SK-N-DZ (cell line): ENCODE measurements at places on chromosomes 11 and 22.

- DNase-seq, result no peak
These were observed 1.1 kb upstream of the RIN1 start for GRCh38 chr11:66337103-66337899.

GRCh38 chr11:128848815-128849455 is 18.2 kb downstream of the KCNJ1 start:
- DNase-seq, result no peak

GRCh38 chr11:86069408-86070101 is 671 bp upstream of the PICALM start:
- peak; percentile 41 for DNase-seq

DNA sequence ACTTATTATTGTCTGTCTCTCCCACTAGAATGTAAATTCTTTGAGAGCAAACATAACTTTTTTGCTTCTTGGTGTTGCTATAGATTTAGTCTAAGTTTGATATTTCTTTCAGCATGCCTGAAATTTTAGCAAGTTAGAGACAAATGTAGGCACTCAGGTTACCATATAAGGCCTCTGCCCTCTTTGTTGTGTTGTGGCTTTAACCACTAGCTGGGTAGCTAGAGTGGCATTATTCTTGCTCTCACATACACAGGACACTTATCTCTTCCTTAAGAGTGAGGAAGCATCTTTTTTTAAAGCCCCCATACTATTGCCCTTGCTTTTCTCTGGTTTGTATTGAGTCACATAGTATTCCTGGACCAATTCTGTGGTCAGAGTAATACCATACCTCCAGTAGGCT is 11.2 kb downstream of the ZBED5 start:
- no peak for DNase-seq

DNA sequence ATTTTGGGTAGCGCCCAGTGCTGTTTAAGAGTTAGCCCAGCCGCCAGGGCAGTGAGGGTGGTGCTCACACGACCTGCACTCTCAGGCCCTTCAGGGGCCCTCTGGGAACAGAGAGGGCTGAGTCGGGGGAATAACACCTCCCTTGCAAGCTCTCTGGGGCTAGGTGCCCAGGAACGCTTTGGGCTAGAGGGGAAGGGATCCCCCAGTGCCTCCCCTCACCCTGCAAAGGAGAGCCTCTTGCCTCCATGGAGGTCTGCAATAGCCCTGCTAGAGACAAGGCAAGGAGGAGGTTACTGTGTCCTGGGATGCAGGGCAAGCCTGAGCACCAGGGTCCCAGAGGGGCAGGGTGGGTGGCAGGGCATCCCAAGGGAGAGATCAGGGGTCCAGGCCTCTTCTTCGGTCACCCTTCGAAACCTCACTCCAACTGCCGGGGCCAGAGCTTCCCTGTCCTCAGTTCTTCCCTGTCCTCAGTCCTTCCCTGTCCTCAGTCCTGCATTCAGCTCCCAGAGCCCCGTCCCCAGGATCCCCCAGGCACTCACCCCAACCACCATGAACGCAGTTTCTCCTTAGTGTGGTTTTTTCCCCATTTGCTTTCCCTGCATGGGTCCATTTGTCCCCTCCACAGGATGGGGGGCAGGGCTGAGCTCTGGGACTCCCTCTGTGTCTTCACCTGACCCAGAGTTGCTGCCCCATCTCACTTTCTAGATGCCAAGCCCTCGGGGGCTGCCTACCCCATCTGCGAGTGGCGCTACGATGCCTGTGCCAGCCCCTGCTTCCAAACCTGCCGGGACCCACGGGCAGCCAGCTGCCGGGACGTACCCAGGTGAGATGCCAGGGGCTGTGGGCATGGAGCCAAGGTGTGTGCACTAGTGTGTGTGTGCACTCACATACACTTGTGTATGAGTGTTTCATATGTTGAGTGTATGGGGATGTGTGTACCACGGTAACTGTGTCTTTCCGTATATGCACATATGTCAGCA is 60.8 kb downstream of the OTOG start:
- DNase-seq, result no peak

- peak; percentile 98 for DNase-seq
These were observed 165.8 kb upstream of the NARS2 start for GRCh38 chr11:78740199-78741071.

- no peak for DNase-seq
These were observed 34.2 kb downstream of the POLD3 start for GRCh38 chr11:74626604-74627003.

DNA sequence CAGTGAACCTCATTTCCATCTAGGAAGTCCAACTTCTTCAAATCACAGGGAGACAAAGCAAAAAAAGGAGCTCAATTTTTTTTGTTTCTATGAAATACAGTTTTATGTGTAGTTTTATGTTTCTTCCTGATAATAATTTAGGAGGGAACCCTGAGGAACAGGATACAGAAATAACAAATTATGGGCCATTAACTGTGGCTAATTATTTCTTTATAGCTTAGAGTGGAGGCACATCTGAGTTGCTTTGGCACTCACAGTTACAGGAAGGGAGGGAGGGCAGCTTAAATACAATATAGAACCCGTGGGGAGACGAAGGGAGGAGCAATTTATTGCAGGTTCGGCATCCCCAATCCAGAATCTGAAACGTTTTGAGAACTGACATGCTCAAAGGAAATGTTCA is 37.1 kb upstream of the HORMAD2 start:
- no peak for DNase-seq

- no peak for DNase-seq
These were observed 1231.7 kb downstream of the LRRC4C start for GRCh38 chr11:40227730-40228129.

- no peak for DNase-seq
These were observed 299.8 kb upstream of the SYN3 start for GRCh38 chr22:33357981-33358399.

DNA sequence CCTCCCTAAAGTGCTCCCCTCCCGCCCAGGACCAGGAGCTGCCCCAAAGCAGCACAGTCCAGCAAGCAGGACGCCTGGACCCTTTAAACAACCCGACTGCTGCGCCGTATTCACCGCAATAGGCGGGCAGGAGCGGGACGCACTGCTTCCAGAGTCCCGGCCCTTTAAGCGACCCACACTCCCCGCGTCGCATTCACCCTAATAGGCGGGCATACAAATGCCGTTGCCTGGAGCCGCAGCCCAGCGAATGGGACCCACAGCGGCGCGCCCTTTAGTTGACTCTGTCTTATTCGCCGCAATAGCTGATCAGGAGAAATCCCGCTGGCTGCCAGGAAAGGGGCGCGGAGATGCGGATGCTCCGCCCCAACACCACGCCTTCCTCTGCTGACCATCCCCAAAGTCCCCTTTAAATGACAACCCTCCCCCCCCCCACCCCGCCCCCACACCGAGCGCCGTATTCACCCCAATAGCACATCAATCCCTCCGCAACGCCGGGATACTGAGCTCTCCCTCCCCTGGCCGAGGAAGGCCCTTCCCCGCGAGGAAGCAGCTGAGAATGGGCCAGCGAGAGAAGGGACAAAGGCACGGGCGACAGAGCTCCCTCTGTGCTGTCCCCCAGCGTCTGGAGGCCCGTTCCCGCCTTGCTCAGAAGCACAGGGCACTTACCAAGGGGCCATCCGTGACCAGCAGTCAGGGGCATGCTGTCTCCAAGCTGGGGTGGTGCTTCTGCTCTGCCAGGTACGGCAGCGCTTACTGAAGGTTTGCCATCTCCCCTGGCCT is 4.7 kb downstream of the OSBPL5 start:
- peak; percentile 95 for DNase-seq

- peak; percentile 74 for DNase-seq
These were observed 5.0 kb upstream of the SH3BP1 start for GRCh38 chr22:37634417-37634924.

DNA sequence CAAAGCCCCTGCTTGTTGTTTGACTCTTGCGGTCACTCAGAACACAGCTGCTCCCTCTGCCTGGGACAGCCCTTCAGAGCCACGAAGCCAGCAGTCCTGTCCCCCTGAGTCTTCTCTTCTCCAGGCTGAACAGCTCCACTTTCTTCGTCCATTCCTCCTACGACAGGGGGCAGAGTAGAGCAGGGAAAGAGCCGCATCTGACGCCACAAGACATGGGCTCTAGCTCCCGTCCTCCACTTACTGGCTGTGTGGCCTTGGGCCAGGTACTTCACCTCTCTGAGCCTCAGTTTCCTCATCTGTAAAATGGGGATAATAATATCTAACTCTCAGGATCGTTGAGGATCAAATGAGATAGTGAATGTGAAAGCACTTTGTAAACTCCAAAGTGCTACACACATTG is 29.9 kb downstream of the CHRDL2 start:
- no peak for DNase-seq

- no peak for DNase-seq
These were observed 81.4 kb downstream of the ABTB2 start for GRCh38 chr11:34276352-34276864.

- no peak for DNase-seq
These were observed 256.9 kb upstream of the SESN3 start for GRCh38 chr11:95487938-95488337.

- no peak for DNase-seq
These were observed 191.1 kb upstream of the ARHGAP20 start for GRCh38 chr11:110903378-110903777.

- DNase-seq, result no peak
These were observed 4.0 kb upstream of the SCUBE2 start for GRCh38 chr11:9095421-9095820.

DNA sequence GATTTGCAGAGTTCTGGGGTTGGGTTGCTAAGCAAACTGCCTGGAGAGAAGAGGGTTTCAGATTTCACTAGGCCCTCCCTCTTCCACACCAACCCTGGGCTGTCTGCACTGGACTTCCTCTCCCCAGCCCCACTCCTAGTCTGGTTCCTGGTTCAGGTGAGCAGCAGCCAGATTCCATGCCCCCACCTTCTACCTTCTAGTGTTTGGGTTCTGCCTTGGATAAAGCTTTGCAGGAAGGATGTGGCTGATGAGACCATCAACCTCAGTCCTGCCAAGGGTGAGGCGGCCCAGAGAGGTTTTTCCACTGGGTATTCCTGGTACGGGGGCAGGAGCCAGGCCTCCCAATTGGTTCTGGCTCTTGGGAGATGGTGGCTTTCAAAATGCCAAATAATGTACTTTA is 68.3 kb downstream of the BCR start:
- DNase-seq, result no peak

- peak; percentile 70 for DNase-seq
These were observed 1162.2 kb downstream of the BRD1 start for GRCh38 chr22:48665311-48665995.

DNA sequence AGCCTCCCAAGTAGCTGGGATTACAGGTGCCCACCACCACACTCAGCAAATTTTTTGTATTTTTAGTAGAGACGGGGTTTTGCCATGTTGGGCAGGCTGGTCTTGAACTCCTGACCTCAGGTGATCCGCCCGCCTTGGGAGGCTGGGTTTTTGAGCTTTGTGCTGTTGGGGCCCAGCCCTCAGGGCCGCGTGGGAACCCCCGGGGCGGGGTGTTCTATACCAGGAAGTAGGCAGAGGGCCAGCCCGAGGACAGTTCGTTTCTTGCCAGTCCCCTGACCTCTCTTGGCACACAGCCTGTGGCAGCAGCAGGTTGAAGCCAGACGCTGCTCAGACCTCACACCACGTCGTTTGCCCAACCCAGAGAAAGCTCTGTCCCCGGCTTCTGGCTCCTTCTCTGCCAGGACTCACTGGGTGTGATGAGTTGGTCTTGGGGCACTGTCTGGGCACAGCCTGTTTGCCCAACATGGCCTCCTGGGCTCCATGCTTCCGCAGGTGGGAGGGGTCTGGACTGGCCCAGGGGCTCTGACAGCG is 24.9 kb upstream of the CHKA start:
- no peak for DNase-seq

GRCh38 chr22:46031066-46031465 is 54.1 kb upstream of the WNT7B start:
- no peak for DNase-seq

GRCh38 chr11:91802475-91802874 is 422.1 kb upstream of the FAT3 start:
- DNase-seq, result no peak

DNA sequence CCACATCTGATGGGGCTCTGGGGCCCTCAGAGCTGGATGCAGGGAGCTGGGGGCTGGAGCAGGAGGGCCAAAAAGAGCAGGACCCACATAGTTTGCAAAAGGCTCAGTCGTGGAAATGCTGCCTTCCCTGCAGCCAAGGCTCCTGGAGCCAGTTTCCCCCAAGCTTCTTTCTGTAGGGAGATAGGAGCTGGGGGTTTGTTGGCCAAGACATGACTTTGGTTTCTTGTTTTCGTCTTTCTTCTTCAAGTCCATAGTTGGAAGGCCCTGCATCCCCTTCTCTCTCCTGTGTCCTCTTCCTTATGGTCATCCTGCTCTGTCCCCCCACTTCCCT is 36.3 kb downstream of the IGF2 start:
- DNase-seq, result no peak

GRCh38 chr22:30701872-30702271 is 7.2 kb downstream of the OSBP2 start:
- no peak for DNase-seq

GRCh38 chr11:33753304-33753967 is 17.2 kb upstream of the CD59 start:
- no peak for DNase-seq

DNA sequence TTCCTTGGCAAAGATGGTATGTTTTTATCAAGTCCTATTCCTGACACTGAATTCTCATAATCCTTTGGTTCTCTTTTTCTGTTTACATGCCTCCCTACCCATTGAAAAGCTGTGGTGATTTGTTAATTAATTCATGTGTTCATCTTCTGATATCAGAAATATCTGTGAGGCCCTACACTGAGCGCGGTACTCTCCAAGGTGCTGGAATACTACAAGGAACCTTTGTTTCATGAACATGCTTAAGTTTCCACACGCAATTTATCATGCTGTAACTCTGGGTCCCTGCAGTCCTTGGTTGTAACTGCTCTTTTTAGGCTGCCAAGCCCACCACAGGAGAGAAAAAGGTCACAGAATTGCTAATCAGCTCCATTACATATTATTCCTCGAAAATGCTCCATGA is 331.8 kb downstream of the FAT3 start:
- DNase-seq, result no peak

DNA sequence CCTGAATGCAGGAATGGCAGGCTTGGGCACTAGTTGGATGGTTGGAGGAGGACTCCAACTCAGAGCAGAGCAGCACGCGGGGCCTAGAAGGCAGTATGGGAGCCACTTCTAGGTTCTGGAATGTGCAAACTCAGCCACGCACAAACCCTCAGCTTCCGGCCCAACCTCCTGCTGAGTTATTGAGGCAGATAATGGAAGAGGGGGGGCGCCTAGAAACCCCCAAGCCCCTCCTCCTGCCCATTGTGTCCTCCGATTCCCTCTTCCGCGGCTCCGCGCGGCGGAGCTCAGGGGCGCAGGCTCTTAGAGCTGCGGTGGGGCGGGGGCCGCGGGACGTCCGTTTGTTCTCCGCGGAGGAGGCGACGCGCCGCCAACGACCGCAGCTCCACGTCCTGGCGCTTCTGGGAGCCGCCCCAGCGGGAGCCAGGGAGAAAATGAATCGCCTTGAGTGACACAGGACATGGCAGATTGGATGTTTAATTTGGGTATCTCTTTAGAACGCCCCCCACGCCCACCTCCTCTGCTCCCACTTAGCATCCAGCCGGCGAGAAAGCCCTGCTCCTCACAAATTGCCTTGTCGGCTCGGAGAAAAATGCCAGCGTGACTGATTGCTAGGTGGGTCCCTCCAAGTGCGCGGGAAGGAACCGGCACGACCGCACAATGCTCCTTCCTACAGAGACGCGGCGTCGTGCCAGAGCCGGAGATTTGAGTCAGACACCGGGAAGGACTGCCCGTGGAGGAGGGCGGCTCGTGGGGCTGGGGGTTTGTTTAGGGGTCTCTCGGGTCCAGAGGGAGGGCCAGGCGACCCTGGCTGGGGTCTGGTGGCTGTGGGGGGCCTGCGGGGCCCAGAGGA is 144.6 kb downstream of the NECTIN1 start:
- peak; percentile 50 for DNase-seq

GRCh38 chr11:11478687-11479086 is 125.6 kb upstream of the CSNK2A3 start:
- no peak for DNase-seq
